ENCODE measurements at places on chromosomes 11 and 22.
A peak's percentile ranks its signal among the peaks of the same experiment; 100 is the strongest.

DNA sequence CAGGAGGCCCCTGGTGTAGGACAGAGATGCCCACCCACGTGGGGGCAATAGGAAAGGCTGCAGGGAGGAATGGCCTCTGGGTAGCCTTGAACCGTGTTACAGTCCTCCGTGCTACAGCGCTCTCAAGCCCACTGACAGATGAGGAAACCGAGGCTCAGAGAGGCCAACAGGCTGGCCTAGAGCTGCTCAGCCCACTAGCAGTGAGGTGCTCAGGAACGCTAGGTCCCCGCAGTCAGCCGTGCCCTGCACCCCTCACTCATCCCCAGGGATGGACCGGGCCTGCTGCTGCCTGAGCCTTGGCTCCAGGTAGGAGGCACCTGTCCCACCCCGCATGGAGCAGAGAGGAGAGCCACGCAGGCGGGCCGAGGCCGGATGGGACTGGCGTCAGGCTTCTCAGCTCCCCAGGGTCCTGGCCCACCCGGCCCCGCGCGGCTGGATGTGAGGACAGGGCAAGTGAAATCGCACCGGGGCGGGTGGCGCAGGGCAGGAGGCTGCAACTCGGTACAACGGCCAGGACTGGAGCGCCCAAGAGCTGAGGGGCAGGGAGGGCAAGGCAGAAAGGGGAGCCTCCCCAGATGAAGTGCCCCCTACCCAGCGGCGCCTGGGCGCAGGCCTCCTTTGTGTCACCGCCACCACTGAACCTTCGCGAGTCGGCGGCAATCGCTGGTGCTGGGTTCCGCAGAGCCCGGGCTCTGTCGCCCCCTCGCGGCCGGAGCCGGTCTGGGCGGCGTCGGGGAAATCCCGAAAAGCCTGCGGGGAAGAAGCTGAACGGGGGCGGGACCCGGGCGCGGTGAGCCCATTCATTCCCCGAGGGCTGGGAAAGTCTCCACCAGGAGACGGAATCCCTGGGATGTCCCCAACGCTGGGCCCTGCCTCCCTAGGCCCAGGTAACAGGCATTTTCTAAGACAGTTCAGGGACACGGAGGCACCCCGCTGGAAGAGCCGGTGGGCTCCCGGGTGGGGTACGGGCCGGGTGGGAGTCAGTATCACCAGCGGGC, 8.4 kb upstream of the SLC2A11 start:
- DNase-seq = peak; percentile 61

DNA sequence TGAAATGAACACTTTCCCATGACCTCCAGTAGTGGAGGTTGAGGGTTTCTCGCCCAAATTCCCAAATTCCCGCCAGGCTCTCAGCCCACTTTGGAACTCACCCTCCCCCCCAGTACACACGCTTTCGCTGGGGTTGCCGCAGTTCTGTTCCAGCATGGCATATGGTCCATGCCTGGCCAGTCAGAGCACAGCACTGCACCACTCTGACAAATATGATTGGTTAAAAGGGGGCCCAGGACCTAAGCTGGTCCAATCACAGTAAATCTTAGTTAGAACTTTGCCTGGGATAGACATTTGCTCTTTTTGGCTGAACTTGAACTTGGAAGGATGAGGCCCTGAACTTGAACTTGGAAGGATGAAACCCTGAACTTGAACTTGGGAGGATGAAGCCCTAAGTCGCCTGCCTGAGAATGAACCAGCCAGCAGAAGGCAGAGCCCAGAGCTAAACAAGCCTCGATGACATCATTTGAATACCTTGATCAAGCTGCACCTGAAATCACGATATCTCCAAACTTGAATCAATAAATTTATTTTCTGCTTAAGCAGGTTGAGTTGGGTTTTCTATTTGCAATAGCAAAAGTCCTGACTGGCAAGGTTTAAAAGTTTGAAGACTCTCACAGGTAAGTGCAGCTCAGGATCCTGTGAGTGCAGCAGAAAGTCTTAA, 12.6 kb upstream of the SSTR3 start:
- no peak for DNase-seq

DNA sequence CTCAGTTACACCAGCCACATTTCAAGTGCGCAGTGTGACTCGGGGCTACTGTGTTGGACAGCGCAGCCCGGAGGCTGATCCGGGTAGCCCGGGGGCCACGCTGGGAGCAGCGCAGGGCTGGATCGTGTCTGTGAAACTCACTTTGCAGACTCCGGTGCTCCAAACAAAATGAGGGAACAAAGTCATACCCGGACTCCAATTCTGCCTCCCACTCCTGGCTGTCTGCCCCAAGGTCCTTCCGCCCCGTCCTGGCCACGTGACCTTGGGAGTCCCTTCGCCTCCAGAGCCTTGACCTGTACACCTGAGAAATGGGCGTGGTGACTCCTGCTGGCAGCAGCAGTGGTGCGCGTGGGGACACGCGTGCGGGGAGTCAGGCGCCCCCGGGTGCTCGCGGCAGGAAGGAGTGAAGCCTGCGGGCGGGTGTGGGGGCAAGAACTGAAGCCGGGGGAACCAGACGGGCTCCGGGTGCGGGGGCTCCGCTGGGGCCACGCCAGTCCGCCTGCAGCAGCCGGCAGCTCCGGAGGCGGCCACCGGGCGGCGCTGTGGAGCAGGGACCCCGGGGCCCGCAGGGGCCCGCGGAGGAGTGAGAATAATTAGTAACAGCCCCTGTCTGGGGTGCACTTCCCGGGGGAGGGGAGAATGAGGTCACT, 42.4 kb downstream of the KCNJ4 start:
- DNase-seq = no peak

DNA sequence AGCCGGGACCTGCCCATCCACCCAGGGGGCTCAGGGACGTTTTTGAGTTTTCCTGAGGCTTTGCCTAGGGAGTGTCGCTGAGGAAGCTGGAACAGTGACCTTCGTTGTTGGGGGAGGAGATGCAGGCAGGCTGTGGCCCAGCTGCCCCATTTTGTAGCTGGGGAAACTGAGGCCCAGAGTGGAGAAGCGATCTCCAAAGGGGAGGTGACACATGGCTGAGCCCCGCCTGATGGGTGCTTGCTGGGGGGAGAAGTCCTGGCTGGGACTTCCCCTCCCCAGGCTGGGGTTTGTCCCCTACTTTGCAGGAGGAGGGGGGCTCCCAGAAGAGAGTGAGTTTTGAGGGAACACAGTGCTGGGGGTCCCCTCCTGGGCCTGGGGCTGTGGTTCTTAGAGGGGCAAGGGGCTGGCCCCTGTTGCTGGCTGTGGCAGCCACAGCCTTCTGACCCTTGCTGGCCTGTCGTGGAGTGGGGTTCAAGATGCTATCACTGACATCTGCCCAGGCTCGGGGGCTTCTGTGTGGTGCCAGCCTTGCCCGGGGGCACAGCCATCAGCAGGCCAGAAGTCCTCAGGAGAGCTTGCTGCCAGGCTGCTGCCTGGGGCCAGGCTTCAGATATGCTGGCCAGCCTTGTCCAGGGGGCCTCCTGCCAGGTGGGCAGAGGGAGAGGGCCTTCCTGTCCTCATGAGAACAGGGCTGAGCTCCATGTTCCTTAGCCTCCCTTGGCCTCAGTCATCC, 21.4 kb downstream of the KCNQ1 start:
- DNase-seq = no peak

DNA sequence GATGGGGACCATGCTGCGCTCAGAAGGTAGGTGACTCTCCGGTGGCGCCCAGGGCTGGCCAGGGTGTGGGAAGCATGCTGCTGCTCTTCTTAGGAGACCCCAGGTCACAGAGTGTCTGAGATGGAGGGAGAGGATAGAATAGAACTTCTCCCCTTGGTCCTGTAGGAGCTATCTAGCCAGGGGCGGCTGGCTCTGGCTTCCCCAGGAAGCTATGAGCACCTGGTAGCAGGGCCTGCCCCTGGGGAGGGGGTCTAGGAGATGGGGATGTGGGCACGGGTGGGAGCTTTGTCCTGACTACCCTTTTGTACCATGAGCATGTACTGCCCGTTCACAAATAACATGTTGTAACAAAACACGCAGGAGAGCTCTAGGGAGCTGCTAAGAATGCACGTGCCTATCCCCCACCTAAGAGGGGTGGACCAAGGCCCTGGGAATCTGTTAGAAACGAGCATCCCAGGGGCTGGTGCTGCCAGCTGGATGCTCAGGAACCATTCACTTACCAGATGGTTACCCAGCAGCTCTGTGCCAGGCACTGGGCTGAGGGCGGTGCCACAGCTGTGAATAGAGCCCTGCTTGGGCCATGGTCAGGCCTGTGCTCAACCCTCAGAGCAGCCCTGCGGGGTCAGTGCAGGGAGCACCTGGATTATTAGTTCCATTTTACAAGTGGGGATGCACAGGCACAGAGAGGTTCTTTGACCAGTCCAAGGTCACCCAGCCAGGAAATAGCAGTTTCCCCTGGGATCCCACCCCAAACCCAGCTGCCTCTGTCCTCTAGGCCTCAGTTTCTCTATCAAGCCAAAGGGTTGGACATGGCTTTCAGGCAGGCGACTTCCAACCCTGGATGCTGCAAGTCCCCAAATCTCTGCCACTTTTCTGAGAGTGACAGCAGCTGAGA, 2.2 kb downstream of the SLC39A13 start:
- DNase-seq = no peak

GRCh38 chr22:27296091-27296675, 505.4 kb downstream of the MN1 start:
- no peak for DNase-seq

DNA sequence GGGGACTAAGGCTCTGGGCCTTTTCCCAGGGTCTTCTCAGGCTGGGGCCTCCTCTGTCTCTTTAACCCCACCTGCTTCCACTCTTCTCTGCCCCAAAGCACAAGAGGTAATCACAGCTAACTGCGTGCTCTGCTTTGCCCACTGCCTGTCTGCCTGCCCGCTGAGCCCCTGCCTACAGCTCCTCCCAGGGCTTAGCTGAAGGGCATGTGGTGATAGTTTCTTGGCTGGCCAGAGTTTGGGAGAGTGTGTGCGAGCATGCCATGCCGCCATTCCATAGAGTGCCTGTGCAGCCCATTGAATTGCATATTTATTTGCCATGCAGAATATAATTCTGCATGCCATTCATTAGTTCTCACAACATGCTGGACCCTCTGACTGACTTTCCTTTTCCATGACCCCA, 32.5 kb downstream of the PHLDB1 start:
- no peak for DNase-seq

DNA sequence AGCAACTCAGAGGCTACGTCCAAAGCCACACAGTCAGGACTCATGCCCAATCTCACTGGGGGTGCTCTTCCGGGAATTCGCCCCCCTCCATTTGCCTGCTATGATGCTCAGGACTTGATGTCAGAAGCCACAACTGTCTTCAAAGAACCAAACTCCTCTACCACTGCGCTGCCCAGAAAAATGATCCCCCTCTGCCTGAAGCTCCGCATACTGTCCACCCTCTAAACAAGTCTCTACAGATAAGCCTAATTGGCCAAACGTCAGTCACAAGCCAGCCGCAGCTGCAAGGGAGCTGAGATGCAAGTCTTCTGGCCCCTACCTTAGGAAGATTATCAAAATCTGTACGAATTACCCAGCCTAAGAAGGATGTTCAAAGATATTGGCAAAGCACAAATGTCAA, 294.6 kb downstream of the BUD13 start:
- no peak for DNase-seq

- DNase-seq = no peak
Measured at GRCh38 chr22:33520904-33521780, 399.1 kb downstream of the LARGE1 start.

DNA sequence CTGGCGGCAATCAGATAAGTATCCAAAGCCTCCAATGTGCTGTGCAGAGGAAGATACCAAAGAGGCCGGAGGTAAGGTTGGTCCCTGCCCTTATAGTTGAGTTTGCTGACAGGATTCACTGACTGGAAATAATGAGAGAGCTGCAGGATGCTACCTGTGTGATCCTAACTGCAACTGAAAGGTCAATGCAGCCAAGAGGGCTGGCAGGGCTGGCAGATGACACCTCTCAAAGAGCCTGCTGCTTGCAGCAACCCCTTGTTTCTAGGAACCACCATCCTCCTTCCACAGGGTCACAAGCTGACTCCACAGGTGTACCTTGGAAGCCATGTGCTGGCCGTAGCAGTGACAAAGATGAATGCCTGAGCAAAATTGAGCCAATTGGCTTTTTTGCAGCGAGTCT, 348.1 kb downstream of the DDX10 start:
- DNase-seq = no peak

GRCh38 chr22:38831166-38831945, 12.5 kb downstream of the NPTXR start:
- no peak for DNase-seq

DNA sequence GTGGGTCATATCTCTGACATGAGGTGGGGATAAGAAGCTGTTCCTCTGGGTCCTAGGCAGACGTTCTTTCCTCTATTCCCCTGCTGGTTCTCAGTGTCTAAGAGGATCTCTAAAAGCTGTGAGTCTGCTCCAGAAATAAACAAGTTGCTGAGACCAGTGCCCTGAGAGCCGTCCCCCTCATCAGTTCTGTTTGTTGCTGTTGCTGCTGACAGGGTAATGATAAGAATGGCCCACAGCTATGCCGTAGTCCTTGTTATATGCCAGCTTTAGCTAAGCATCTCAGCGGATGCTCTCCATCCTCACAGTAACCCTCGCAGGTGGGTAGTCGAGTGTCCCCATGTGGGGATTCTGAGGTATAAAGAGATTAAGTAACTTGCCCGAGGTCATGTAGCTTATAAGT, 23.5 kb upstream of the ST14 start:
- no peak for DNase-seq

GRCh38 chr11:69252490-69252837, 41.5 kb upstream of the MYEOV start:
- DNase-seq = no peak

DNA sequence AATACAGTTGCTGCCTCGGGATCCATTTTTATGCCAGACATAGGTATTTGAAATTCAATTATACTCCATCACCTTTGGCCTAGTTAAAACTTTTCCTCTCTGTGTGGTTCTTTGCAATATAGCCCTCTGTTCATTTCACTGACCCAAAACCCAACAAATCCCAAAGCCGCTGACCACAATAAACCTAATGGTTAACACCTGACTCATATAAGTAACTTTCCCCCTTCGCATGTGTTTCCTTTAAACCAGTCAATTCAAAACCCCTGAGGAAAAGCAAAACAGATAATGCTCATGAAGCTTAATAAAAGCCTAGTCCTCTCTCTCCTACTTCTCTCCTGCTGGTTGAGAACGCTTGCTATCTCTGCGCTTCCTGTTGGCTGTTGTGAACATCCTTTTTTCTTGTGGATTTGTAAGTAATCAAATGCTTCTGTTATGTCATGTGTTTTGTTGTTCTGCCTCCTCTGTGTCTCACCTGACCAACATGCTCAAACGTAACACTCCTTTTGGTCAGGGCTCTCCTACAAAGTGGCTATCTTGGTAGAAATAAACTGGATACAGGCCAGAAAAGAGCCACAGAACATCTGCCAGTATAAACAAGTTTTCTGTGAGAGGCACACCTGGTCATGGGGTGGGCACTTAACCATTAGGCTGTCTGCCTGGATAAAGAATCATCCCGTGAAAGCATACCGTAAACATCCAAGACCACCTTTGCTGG, 652.6 kb downstream of the METTL15 start:
- no peak for DNase-seq

DNA sequence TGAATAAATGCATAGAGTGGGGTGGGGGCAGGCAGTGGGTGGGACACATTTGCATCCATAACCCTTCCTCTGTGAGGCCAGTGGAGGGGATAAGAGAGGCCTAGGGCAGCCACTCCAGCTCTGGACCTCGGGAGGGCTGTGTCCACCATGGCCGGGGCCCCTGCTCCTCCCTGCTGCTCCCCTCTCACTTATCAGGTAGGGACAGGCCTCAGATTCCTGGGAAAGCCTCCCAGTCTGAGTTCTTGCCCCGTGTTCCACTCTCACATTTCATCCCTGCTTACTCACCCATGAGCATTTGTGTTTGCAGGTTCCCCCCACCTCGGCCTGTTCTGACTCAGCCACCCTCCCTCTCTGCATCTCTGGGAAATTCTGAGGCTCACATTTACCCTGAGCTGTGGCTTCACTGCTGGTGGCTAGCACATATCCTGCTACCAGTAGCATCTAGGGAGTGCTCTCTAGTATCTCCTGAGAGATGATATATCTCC, 128.7 kb upstream of the TOP3B start:
- DNase-seq = no peak
